Germinal center (tissue), 1 donor: ENCODE measurements at places on chromosomes 5 and 9.

GRCh38 chr9:3528451-3528850 lies 2.6 kb upstream of the RFX3 start:
- DNase-seq: no peak

DNA sequence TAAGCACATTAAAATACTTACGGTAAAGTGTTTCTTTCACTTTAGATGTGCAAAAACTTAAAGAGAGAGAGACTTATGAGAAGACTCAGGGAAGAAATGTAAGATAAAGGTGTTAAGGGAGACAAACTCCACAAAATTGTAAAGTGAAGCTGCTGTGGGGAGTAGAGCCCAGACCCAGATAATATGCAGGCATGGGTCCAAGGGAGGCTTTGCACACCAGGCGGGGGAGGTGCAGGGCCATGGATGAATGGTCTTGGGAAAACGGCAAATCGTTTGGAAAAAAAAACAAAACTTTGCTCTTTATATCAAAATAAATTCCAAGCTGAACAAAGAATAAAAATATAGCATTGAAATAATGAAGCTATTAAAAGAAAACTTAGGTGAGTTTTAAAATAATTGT lies 9.1 kb downstream of the SYK start:
- no peak for DNase-seq

DNA sequence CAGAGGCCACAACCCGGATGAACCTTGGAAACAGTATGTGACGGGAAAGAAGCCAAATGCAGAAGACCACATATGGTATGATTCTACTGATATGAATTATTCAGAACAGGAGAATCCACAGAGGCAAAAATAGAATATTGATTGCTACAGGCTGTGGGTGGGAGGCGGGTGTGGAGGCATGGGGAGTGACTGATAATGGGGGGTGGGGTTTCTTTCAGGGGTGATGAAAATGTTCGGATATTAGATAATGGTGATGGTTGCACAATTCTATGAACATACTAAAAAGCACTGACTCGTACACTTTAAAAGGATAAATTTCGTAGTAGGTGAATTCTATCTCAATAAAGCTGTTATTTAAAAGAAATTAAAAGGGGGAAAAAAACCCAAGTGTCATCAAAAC lies 10.7 kb downstream of the IL4 start:
- no peak for DNase-seq

DNA sequence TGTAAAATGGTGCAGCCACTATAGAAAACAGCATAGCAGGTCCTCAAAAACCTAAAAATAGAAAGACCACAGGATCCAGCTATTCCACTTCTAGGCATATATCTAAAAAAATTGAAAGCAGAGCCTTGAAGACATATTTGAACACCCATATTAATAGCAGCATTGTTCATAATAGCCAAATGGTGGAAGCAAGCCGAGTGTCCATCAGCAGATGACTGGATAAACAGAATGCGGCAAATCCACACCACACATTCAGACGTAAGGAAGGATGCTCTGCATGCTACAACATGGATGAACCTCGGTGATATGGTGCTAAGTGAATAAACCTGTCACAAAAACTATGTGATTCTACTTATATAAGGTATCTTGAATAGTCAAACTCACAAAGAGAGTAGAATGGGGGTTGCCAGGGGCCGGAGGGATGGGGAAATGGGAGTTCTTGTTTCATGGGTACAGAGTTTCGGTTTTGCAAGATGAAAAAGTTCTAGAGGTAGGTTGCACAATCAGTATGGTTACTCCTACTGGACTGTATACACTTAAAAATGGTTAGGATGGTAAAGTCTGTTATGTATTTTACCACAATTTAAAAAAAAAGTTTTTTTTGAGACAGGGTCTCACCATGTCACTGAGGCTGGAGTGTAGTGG lies 17.1 kb upstream of the HSD17B3 start:
- no peak for DNase-seq

- DNase-seq: no peak
Measured at GRCh38 chr9:93517331-93517730, 59.1 kb upstream of the PHF2 start.

GRCh38 chr9:114774524-114774923 lies 31.3 kb downstream of the TNFSF15 start:
- peak; percentile 28 for DNase-seq

- DNase-seq: no peak
Measured at GRCh38 chr5:39115644-39116343, 41.6 kb upstream of the RICTOR start.

DNA sequence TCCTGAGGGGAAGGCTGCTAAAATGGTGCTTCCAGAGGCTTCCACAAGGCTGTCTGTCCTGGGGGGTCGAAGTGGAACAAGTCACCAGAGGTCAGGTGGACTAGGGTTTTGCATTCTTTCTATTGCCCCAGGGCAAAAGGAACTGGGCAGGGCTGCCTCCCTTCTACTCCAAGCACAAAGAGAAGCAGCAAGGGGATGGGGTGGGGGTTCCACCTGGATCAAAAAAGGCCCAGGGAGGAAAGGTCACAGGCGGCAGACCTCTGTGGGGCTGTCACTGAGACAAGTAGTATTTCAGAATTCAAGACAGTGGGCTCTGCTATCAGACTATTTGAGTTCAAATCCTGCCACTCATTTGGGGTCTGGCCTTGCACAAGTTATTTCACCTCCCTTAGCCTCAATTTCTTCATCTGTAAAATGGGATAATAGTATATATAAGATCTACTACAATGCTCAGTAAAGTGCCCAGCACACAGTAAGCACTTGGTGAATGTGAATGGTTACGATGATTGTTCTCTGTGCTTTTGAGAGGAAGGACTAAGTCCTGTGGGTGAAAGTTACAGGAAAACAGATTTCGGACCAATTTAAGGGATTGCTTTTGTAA lies 1.9 kb upstream of the ARSI start:
- no peak for DNase-seq

GRCh38 chr9:135780626-135781025 lies 78.6 kb downstream of the KCNT1 start:
- no peak for DNase-seq

GRCh38 chr9:78620764-78621163 lies 323.8 kb downstream of the PSAT1 start:
- DNase-seq: no peak

GRCh38 chr5:94691949-94692348 lies 73.5 kb downstream of the SLF1 start:
- DNase-seq: no peak

GRCh38 chr5:135556620-135557019 lies 20.9 kb upstream of the NEUROG1 start:
- no peak for DNase-seq

GRCh38 chr9:82404196-82404870 lies 415.8 kb downstream of the SPATA31D1 start:
- DNase-seq: no peak

DNA sequence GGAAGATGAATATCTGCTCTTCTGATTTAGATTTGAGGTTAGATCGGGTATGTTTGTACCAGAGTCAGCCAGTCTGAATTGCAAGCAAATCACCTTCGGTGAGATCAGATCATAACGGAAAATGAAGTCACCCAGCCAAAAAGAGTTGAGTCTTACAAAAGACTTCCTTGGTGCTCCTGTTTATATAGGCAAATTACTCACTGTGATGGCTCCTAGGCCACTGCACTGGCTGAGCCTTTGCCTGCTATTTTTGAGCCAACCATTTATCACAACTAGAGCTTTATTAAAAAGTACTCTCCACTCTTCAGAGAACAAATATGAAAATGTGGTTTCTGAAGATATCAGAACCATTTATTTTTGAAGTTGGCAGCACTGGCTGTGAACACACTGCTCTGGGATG lies 277.7 kb upstream of the PCSK5 start:
- no peak for DNase-seq

GRCh38 chr5:142422429-142422828 lies 97.6 kb upstream of the SPRY4 start:
- DNase-seq: no peak

DNA sequence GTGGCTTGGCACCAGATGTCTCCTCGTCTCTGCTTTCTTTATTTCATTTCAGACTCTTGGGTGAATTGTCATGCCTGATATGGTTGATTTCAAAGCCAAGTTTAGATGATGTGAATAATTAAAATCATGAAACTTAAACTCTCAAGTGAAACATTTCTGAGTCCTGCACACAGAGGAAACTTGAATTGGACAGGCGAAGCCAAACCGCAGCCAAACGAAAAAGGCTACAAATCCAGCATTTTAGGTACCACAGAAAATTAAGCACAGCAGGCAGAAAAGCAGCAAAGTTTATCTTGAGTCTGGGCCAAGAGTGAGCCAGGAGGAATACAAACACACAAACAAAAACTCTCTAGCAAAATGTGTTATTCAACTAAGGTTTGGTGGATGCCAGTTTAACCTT lies 659.8 kb upstream of the KLF4 start:
- no peak for DNase-seq

DNA sequence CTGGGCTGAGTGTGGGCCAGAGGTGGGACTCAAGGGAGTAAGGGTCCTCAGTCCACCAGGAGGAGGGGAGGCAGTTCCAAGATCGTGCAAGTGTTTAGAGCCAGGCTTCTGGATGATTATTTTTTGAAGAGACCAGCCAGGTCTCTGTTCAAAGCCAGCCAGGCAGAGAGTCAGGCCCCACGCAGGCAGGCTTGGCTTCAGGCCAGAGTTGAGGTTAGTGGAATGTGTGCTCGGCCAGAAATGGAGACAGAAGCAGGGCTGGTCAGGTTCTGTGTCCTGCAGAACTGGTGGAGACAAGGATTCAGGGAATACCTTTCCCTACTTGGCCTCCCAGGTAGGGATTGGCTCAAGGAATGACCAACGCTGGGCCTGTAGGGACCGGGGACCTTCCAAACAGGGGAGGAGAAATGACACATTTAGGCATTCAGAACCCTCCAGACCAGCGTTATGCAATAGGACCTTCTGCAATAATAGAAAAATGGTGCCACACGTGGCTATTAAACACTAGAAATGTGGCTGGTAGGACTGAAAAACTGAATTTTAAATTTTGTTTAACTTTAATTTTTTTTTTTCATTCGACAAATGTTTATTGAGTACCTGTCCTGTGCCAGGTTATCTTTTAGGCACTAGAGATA lies 106.2 kb downstream of the CMYA5 start:
- DNase-seq: no peak

GRCh38 chr9:108720191-108720642 lies 135.6 kb downstream of the ACTL7B start:
- DNase-seq: no peak

DNA sequence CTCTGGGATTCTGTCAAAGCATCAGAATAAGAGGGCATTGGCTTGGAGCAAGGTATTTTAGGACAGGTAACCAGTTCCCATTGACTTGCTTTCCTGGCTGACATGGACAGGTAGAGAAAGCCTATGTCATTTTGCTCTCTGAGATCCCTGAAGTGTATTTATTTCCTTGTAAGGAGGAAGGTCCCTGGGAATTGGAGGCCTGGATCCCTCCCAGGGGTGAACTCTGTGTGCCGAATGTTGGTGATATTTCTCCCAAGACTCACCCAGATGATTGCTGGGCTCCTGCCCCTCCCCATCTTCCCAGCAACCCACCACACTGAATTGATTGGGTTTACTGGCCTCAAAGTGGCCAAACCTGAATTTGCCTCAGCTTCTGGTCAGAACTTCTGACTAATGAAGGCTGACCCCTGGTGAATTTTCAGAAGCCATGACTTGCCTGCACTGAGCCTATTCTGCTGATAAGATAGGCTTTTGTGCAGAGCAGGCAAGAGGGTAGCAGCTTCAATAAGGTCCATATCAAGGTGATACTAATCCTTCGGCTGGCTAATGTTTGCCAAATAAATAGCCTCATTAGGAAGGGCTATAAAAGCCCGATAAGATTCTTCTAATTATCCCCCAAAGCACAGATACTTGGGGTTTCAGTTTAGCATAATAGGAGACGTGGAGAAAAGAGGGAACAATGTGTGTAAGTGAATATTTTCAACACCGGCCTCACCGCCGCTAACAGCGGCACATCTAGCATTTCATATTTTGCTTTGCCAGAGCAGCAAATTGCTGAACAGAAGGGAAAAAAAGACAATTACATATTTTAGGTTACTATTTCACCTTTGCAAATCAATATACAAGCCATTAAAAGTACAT lies 152.9 kb upstream of the PITX1 start:
- DNase-seq: no peak

GRCh38 chr9:122056484-122056883 lies 36.6 kb downstream of the TTLL11 start:
- DNase-seq: no peak
